ENCODE measurements at places on chromosomes 4 and X.

GRCh38 chr4:38161208-38162113 lies 201.3 kb downstream of the PTTG2 start:
- no peak for DNase-seq

- DNase-seq, result no peak
These were observed 38.5 kb downstream of the LRP2BP start for GRCh38 chr4:185357211-185357610.

- no peak for DNase-seq
These were observed 32.9 kb downstream of the PPP2R3B start for GRCh38 chrX:353566-354535.

DNA sequence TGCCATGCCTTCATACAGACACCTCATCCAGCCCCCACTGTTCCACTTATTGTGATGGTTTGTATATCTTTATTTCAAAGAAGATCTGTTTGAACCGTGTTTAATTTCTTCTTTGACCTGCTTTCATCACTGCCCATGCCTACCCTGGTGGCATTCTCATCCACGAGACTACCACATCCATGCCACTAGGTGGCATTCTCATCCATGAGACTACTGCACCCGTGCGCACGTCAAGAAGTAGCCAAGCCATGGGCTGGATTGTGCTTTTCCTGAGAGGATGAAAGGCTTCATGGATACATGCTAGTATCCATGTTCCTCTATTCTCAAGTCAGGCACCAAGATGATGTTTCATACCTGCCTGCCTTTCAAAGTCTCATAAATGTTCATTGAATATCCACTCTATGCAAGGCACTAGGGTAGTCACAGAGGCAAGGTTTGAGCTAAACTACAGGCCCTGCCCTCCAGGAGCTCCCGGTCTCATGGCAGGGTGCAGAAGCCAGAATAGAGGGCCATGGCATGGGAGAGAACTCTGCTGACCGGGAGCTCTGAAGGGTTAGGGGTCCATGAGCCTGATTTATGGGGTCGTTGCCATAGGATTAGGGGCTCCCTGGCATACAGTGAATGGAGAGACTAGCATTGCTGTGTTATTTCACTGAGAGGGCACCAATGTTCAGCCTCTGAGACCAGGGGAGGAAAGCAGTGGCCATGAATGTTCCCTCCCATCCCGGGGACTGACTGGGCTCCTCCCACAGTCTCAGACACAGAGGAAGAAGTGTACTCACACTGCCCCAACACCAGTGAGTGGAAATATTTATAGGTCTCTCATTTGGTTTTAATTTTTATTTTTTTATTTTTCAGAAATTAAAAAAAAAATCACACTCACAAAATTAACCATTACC lies 24.8 kb upstream of the EOLA2 start:
- DNase-seq, result peak; percentile 74

DNA sequence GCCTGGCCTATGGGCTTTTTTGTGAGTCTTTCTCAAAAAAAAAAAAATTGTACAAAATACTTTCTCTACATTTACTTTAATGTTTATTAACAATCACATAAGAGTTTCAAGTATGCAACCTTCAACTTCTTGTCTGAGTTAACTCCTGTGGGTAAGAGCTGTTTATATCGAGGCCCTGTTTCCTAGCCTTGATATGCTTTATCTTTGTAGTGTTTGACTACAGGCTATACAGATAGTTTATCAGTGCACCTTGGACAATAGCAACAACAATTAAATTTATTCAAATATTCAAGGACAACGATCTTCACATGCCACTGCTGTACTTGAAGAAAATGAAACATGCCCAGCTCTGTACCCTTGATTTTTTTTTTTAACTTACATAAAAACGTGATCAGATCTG lies 178.4 kb downstream of the ARHGAP10 start:
- no peak for DNase-seq

DNA sequence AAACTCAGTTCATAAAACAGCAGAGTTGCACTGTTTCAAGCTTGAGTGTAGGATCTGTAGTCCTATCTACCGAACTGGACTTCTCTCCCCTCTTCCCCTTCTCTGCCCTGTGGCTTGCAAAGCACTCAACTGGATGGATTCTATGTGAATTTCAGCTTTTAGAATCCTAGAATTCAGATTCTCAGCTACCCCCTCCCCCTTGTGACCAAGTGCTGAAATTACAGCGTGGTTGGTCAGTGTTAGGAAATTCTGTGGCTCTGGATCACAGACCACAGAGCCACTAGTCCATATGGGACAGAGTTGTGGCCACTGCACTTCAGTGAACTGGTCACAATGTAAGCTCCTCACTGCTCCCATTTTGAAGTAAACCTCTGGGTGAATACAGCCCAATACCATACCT lies 64.6 kb upstream of the TRPC5 start:
- DNase-seq, result no peak

DNA sequence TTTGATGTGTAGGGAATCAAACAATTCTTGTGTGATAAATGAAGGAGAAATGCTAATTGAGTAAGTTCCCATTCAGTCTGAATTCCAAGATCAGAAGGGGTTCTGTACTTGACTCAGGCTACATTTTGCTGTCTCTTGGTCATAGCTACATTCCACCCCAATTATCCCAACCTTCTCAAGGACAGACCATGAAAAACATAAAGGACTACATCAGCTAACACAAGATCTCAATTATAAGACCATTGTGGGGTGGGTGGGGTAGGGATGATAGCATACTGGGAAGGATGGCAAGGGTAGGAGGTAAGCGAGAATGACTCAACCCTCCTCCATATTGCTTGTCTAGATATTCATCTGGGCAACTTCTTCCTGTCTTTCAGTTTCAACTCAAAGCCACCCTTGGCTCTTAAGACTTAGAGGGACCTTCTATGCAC lies 87.4 kb upstream of the ETNPPL start:
- no peak for DNase-seq

DNA sequence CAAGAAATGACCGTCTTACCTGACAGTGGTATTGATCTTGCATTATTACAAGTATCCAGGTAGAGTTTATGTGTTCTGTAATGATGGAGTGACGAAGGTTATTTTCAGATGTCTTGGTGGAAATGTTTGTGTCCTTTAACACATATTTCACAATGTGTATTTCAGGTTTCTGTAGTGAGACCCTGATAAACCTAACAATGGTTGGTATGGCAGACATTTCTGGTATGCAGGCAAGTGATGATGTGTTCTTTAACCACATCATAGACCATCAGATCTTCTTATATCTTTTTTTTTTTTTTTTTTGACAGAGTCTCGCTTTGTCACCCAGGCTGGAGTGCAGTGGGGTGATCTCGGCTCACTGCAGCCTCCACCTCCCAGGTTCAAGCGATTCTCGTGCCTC lies 14.6 kb upstream of the ATXN3L start:
- DNase-seq, result no peak

- DNase-seq, result no peak
These were observed 124.4 kb downstream of the SLIT2 start for GRCh38 chr4:20376070-20376469.

- DNase-seq, result no peak
These were observed 66.5 kb downstream of the TMEM131L start for GRCh38 chr4:153532636-153533035.

GRCh38 chrX:115561605-115562479 lies 868 bp downstream of the PLS3 start:
- DNase-seq, result peak; percentile 52

- no peak for DNase-seq
These were observed 242.3 kb upstream of the NOCT start for GRCh38 chr4:138773321-138773720.

- DNase-seq, result no peak
These were observed 298.9 kb upstream of the PUDP start for GRCh38 chrX:7446815-7447214.

- DNase-seq, result no peak
These were observed 142.0 kb downstream of the RBMX2 start for GRCh38 chrX:130543603-130544325.

DNA sequence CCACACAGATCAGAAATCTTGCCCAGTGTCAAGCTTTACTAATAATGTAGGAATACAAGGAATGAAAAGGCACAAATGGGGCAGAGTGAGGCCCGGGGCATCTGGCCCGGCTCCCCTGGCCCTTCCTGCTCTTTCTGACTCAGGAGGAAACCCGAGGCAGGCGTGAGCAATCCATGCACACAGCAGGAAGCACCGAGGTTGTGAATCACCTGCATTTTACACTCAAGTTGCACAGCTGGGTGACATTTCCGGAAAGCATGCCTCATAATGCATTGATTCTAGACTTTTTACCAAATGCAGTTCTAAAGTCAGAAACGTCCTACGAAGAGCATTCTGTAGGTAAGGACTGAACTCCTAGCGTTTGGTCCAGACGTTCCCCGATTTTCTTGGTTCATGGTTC lies 38.9 kb downstream of the PRIMPOL start:
- DNase-seq, result no peak

DNA sequence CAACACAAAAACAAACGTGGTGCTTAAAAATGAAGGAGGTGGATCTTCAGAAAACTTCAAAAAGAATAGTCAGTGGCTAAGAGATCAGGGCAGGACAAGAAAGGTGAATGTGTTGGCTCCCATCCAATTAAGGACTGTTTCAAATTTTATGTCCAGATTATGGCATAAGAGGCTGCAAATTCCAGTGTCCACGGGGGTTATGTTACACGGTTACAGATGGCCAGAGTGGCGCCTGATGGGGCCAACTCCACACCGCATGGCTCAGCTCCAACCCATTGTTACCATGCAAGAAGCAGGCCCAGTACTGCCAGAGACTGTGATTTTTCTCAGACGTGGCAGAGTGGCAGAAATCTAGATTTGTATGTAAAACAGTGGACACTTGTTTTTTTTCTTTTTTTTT lies 168.4 kb upstream of the TENM3 start:
- no peak for DNase-seq

DNA sequence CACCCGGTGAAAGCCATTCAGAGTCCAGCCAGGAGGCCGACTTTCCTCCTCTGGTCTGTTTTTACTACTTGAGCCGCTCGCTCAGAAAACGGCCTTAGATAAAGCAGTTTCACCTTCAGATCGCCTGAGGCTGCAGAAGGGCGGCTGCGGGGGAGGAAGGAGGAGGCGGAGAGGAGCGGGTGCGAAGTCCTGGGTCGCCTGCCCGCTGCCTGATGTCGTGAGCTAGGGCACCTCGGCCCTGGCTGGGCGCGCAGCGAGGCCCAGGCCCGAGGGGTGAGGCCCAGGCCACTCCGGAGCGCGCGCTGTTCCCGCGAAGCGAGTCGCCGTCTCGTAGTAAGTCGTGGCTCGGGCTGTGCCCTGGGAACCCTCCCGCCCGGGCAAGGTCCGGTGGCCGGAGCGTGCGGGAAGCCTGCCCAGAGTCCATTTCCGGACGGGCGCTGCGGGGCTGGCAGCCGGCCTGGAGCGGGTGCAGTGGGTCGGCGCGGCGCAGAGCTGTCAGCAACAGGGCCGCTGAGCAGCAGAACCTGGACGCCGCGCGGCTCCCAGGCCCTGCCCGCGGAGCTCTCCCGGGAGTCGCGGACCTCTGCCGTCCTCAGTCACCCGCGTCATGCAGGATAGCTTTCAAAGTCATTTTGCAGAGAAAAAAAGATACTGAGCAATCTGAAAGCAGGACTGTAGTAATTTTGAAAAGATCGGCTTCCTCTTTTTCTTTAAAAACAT lies 18.6 kb downstream of the TRIM2 start:
- DNase-seq, result peak; percentile 71

GRCh38 chr4:76430519-76431388 lies 4.3 kb upstream of the SHROOM3 start:
- DNase-seq, result peak; percentile 62
